ENCODE measurements at places on chromosomes 11 and 22.
A peak's percentile ranks its signal among the peaks of the same experiment; 100 is the strongest.

GRCh38 chr11:88204353-88204752 is 29.1 kb upstream of the RAB38 start:
- no peak for DNase-seq

- DNase-seq, result no peak
Measured at GRCh38 chr11:96015906-96016565, 92.1 kb upstream of the MTMR2 start.

DNA sequence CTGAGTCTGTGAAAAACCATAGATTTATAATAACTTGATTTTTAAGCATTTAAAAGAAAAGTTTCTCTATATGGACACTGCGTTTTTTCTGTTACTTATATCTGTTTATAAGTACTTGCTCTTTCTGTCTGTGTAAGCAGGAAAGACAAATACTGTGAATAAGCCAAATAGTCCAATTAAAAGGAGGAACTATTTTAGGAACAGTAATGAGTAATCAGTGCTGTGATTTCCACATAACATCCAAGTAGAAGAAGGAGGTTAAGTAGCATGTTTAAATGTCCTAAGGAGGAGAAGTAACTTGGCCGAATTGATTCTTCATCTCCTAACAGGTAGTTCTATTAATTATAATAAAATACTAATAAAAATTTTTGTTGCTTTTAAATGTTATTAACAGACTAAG is 40.8 kb downstream of the ZNF214 start:
- no peak for DNase-seq

DNA sequence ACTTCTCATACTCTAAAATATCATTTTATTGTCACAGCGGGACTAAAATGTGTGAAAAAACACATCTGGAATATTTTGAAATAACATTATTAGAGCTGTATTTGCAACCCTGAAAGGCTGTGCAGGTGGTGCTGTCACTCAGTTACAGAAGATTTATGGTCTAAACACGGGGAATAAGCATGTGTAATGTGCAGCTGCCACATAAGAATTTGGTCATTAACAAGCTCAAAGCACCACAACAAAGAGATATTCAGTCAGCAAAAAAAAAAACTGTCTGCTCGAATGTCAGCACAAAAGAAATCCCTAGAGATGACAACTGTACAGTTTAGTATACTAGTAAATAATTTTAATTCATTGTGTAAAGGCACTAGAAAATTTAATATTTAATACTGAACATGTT is 31.3 kb downstream of the TMEM123 start:
- no peak for DNase-seq

DNA sequence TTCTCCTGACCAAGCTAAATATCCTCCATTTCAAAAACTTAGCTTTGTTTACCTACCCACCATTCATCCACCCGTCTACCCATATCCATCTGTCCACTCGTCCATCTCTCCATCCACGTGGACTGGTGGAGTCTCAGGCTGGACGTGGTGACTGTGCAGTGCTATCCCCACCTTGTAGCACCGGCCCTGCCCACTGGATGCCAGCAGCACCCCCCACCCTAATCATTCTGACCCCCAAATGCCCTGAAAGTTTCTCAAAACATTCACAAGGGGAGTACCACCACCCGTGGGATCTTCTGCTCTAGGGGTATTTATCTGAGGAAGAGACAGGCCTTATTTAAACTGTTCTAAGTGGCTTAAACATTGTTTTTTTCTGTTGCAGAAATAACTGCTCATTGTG is 206.4 kb downstream of the TBC1D22A start:
- DNase-seq, result no peak

- DNase-seq, result peak; percentile 78
Measured at GRCh38 chr11:117232092-117232878, at the start of gene RNF214. Gene RNF214 (plus strand): TSS chr11:117232671. CDS start chr11:117234273, 1,602 bp downstream.

DNA sequence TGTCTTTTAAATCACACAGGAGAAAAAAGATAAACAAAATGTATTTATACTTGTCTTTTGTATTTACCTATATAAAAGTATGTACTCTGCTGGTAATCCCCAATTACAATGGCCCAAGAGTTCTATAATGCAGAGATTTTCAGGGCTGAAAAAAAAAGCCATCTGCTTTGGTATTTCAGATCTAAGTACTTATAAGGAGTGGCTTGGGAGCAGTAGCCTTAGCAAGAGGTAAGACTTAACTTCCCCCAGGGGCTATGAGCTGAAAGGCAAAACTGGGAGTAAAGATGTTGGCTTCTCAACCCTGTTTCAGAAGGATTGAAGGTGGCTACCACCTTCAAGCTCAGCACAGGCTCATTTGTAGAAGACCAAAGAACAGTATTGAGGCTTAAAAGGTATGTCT is 35.3 kb upstream of the EP300 start:
- no peak for DNase-seq

GRCh38 chr11:60780065-60780464 is 5.1 kb upstream of the MS4A10 start:
- no peak for DNase-seq

GRCh38 chr11:9739123-9739900 is 75.4 kb downstream of the SWAP70 start:
- no peak for DNase-seq

DNA sequence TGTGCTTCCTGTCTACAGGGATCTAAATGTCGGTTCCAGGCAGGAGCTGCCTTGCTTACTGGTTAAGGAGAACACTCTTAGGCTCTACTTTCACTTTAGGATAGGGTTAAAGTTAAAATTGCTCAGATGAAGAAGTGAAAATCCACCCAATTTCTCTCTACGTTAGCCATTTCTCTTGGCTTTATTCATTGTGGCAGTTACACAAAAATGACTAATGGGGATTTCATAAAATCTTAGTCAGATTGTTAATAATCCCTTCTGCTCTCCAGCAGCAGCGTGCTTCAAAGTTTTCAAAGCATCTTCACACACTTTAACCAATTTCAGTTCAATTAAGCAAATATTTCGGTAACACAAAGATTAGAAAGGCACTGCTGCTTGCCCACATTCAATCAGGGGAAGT is 58.4 kb upstream of the RCN1 start:
- DNase-seq, result no peak

DNA sequence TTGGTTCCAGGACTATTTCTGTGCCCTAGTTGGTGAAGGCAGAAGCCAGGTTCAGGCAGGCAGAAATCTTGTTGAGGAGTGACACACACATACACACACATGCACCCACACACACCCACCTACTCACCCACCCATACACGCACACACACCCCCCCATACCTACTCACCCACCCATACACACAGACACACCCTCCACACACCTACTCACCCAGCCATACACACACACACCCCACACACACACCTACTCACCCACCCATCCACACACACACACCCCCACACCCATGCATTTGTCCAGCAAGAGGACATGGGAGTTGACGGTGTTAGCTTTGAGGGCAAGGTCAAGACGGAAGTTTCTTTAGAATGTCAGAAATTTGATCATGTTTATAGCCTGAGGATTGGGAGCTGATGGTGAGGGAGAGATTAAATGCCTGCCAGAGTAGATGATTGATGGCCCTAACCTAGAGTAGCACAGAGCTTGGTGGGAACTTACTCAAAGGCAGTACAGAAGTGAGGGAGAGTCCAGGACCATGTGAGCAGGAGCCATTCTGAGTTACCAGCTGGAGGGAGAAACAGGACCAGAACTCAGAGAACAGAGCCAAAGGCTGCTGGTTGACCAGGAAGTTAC is 68.9 kb downstream of the CYB5R2 start:
- no peak for DNase-seq

- no peak for DNase-seq
Measured at GRCh38 chr22:27431081-27431480, 370.5 kb downstream of the MN1 start.

GRCh38 chr22:36334821-36335603 is 52.8 kb downstream of the MYH9 start:
- DNase-seq, result peak; percentile 39

DNA sequence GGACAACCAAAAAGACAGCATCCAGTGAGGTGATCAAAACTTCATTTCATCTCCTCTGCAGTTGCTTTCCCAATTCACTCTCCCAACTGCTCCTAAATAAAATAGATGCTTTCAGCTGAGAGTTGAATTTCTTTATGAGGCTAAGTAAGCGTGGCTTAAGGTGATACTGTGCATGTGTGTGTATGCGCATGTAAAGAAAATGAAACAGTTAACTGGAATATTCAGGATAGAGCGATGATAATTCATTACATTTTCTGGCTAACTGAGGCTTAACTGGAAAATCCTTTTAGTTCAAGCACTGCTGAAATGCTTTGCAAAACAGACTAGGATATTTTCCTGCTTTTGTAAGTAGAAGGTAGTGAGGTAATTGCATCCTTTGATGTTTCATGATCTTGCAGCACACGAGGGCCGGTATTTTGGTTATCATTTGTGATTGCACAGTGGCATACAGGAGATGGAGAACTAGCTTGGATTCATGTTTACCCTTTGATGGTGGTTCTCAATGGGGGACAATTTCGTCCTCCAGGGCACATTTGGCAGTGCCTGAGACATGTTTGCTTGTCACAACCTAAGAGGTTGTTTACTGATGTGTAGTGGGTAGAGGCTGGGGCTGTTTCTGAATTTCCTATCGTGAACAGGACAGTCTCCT is 71.2 kb downstream of the ZBTB16 start:
- no peak for DNase-seq

GRCh38 chr11:76838678-76839068 is 22.0 kb upstream of the ACER3 start:
- no peak for DNase-seq

DNA sequence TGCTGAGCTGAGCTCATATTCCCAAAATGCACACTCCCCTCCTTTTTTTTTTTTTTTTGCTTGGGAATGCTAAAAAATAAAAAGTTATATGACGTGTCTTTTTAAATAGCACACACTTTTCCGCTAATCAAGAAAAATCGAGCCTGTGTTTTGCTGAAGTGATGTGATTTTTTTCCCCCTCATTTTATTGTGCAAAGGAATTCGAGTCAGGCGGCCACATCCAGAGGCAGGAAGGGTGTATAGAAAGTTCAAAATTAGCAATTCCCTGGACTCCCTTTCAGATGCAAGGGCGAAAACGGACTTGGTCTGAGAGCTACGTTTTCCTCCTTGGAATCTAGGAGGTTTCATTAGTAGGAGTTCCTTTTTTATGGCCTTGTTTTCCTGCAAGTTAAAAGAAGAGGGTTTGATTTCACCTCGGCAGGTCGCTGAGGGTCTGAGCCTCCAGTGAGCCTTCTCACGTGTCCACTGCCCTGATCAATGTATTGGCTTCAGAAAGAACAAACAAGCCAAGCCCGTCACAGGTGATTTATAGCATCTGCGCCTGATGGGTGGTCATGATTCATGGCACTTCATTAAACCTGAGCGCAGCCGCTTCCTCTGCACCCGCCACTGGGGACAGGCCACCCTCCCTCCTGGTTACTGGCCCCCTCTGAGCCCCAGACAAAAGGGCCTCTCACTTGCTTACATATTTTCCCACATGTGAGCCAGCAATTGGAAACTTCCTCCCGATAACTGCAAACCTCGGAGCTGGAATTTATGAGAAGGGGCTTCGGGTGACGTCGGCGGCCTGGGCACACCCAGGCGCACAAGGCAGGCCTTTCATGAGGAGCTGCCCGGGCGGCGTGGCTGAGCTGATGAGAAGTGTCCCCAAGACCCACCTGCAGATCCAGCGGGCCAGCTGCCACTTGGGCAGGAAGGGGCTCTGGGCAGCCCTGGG is 64.4 kb upstream of the LINC01488 start:
- no peak for DNase-seq

GRCh38 chr11:80967649-80968048 is 1526.8 kb upstream of the TENM4 start:
- no peak for DNase-seq

DNA sequence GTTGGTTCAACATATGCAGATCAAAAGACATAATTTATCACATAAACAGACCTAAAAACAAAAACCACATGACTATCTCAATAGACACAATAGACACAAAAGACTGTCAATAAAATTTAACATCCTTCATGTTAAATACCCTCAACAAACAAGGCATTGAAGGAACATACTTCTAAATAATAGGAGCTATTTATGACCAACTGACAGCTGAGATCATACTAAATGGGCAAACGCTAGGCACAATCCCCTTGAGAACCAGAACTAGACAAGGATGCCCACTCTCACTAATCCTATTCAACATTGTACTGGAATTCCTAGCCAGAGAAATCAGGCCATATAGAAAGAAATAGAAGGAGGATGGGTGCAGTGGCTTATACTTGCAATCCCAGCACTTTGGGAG is 50.3 kb upstream of the GLYAT start:
- no peak for DNase-seq

- no peak for DNase-seq
Measured at GRCh38 chr11:60378354-60378753, at the start of gene MS4A7. Gene MS4A7 (plus strand): TSS chr11:60378532. CDS start chr11:60383142, 4,610 bp downstream.

DNA sequence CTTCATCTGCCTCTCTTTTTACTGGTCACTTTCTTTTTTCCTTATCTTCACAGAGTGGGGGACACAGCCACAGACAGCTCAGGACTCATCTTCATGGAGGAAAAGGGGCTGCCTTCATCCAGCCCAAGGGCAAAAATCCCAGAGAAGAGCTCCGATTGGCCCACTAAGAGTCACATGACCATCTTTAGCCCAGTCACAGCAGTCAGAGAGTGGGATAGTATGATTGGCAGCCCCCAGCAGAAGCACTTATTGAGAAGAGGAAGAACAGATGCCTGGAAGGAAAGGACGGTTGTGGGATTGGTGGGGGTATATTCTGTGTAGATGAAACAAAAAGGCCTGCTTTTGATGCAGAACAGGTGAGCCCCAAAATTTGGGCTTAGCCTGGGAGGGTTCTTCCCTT is 77.8 kb downstream of the MN1 start:
- no peak for DNase-seq

GRCh38 chr22:26494506-26494905 is 10.8 kb downstream of the SRRD start:
- no peak for DNase-seq

DNA sequence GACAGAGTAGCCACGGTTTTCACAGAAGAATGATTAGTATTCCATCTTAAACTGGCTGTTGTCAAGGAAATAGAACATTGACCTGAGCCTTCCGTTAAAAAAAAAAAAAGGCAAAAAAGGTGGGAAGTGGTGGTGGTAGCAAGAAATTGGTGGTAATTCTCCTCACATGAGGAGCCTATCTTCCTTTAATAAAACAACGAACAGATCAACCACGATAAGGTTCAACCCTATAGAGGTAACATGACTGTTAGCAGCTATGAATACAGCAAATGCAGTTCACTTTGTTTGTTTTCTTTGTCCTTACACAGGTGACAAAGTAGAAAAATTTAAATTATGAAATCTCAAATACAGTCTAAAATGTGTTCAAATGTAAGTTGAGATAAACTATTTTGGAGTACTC is 181.6 kb downstream of the TTC28 start:
- DNase-seq, result no peak

- DNase-seq, result no peak
Measured at GRCh38 chr11:71189768-71190315, 62.5 kb downstream of the SHANK2 start.

- no peak for DNase-seq
Measured at GRCh38 chr11:19816817-19817216, 104.2 kb downstream of the NAV2 start.

DNA sequence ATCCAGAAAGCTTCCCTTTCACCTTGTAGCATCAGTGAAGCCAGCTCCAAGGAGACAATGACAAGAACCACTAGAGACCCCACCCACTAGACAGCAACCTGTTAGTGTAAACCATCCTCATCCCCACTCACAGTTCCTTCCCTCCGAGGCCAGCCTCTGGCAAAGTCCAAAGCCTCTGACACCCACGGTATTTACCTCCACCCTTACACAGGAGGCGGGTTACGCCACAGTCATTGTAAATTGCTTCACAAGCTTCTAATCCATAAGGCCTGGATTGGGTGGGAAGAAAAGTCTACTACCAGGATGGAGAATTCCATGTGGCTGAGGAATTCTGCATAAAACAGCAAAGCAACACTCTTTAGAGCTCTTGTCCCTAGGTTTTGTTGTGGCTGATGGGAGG is 287.4 kb downstream of the BUD13 start:
- no peak for DNase-seq

GRCh38 chr11:100851147-100851546 is 164.1 kb downstream of the ARHGAP42 start:
- no peak for DNase-seq

Measured in stimulated activated CD4-positive, alpha-beta T cell treated with anti-CD3 and anti-CD28 coated beads, Interleukin-4, amount 100 ng/mL, for 4 hours (primary cell).